ENCODE measurements at places on chromosomes 3 and 15.
A peak's percentile ranks its signal among the peaks of the same experiment; 100 is the strongest.

DNA sequence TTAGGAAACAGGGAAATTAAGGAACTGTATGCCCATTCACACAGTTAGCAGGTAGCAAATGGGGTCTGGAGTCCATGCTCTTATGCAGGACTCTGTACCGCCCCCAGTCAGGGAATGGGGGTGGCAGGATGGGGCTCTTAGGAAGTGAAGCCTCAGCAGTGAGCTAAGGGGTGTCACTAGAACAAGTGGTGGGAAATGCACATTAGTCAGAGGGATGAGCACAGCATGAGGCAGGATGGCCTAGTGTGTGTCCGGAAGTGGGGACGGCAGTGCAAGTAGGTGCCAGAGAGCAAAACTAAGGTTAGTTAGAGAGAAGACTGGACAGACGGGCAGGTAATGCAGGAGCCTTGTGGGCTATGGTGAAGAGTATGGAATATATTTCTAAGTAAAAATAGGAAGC is 60.7 kb downstream of the ST3GAL6 start:
- no peak for DNase-seq

- no peak for DNase-seq
These were observed 11.6 kb downstream of the NEK11 start for GRCh38 chr3:131038326-131038725.

DNA sequence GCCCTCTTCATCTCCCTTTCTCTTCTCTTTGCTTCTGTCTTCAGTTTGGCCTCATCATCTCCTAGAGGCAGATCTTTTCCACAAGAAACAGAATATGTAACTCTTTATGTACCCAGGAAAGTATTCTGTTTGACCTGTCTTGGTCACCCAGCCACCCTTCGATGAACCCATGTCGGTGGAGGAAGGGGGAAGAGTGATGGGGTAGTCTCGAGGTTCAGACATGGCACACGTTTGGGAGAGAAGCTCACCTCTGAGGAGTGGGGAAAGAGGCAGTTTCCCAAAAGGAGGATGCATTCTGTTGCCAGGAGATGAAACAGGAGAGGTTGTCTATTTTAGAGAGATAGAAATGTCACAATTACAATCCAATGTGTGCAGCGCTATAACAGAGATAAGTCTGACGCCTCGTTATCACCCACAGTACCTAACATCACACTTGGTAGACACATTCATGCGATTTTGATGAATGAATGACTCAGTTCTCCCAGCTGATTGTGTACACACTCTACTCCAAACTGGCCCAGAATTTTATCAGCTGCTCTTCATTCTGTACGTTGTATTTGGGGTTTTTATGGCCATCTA is 722 bp upstream of the CCDC50 start:
- DNase-seq: no peak

GRCh38 chr15:90609242-90610180 is 79.8 kb downstream of the CRTC3 start:
- no peak for DNase-seq

- DNase-seq: peak; percentile 67
These were observed at the start of gene LYSMD2 for GRCh38 chr15:51737522-51738305. Gene LYSMD2 (minus strand): TSS chr15:51737655. CDS start chr15:51737622, 33 bp downstream.

DNA sequence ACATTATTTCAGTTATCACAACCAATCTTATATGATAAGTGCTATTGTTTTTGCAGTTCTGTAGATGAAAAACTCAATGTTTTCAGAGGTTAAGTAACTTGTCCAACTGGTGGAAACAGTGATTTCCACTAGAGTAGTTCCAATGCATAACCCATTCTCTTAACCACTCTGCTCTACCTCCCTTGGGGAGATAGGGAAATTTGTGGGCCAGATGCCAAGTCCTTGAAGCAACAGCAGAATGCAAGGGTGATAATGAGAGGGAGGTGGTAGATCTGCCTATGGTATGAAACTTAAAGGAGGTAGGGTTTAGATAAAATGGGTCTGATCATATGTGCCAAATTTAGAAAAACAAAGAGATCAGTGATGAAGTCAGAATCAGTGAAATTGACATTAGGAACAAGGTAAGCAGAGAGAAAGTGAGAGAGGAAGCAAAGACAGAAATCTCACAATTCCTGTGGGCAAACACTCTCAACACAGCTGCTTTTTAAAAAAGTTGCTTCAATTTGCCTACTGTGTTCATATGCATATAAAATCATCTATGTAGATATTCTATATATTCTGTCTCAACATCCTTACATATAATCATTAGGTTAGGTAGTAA is 50.5 kb upstream of the UBP1 start:
- no peak for DNase-seq

DNA sequence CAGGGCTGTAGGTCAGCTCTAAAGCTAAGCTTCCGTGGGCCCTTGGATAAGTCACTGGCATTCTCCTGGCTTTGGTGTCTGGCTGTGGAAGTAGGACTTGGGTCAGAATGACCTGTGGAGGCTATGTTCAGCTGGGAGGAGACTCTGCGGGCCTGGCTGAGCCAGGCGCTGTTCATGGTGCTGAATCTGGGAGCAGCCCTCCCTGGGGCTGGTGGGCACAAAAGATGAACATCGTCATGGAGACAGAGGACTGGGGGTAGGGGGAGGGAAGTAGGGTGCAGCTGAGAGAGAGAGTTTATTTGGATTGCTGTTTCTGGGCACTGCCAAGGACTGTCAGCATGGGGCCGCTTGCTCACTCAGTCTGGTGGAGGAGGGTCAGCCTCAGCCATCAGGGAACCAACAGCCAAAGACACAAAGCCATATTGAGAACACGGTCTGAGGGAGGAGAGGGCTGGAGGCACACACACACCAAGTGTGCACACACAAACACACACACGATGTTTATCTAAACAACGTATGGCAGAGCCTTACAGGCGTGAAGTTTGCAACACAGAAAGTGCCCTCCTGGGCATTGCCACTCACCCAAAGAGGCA is 120.7 kb upstream of the LINGO1 start:
- peak; percentile 18 for DNase-seq

- no peak for DNase-seq
These were observed 319.3 kb downstream of the CTNNB1 start for GRCh38 chr3:41518626-41519025.

DNA sequence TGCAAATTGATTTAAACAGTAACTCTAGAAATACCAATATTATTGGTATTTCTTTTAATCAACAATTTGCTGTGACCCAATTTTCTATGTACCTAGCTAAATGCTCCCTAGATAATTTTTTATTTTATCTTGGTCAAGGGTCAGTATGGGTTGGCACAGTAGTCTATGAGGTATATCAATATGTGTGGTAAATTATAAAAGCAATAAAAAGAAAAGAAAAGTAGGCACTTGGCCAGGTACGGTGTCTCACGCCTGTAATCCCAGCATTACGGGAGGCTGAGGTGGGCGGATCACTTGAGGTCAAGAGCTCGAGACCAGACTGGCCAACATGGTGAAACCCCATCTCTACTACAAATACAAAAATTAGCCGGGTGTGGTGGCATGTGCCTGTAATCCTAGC is 34.0 kb upstream of the STIMATE start:
- no peak for DNase-seq

- DNase-seq: no peak
These were observed 121.8 kb downstream of the PDZRN3 start for GRCh38 chr3:73502609-73503583.

DNA sequence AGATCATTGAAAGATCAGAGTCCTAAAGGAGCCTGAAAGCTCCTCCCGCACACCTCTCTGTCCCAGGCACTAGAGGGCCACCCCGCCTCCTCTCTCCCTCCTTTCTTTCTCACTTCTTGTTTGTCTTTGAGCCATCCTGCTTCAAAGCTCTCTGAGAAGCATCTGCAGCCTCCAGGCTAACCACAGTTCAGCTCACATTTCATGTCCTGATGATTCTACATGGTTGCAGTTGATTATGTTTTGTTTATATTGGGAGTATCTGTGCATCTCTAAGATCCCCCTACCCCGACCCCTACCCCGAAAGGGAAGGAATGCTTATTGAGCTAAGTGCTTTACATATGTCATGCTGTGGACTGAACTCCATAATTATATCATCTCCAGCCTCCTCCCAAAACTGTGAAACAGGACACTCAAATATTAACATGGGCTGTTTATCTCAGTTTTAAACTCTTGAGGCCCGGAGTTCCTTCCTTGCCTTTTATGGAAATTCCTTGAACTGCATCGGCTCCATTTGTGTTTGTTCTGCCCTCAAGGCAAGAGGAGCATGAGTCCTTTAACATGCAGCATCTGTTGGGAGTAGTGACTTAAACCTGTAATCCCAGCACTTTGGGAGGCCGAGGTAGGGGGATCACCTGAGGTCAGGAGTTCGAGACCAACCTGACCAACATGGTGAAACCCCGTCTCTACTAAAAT is 30.9 kb downstream of the MGLL start:
- peak; percentile 65 for DNase-seq

DNA sequence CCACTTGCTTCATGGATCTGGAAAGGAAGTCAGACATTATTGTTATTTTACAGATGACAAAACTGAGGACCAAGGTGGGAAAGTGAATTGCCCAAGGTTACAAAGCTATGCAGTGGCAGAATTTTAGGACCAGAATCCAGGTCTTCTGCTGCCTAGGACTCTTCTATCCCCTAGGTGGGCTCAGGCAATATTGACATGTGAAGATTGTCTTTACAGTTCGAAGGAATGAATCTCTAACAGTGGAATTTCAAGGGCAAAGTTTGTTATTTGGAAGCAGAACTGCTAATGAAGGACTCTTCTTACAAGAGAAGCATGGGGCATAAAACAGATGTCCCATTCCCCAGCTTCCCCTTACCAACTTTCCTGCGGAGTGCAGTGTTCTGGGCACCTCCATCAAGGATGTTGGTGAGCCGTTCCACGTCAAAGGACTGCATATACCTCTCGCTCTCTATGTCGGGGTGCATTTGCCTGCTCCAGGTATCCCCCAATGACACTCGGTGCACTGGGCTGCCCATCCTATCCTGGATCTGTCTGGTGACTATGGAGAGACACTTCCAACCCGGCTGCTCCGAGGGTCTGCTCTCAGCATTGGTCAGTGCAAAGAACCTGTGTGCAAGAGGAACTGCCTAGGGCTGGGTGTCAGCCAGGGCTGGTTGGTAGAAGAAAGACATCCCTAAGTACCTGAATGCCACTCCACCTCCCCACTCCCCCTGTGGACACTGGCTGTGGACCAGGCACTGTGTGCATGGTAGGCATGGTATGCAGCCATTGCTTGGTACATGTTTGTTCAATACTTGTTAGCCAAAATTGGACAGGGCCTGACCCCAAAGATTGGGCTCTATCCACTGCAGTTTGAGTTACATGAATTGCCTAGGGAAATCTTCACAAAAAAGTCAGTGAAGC is 2.1 kb downstream of the ACOX2 start:
- DNase-seq: no peak

DNA sequence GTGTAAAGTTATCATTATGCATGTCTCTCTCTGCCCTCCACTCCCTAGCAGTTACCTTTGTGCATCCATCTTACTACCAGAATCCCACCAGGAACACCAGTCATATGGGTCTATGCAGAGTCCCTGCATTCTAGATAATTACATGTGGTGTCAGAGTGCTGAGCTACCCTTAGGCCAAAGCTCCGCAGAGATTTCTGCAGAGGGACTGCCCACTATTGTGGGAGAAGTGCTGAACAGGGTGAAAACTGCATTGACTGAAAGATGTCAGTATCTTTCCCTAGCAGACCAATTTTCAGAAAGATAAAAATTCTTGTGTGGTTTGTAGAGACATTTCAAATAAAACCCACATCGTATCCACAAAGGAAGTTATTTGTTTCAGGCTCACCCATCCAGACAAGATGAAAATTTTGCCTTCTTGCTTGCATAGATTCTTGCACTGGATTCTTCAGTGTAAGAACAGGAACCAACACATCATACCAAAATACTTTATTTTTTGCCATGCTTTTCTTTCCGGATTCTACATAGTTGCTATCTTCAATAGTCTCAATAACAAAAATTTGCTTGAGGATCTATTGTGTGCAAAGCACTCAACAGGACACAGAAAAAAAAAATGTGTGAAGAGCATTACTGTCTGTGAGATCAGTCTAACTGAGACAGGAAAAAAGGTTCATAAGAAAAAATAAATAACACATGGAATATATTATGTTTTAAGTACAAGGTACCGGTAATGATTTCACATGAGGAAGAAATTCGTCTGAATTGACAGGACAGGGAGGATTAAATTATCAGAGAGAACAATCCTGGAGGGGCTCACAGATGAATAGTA is 32.0 kb upstream of the CCDC80 start:
- no peak for DNase-seq

DNA sequence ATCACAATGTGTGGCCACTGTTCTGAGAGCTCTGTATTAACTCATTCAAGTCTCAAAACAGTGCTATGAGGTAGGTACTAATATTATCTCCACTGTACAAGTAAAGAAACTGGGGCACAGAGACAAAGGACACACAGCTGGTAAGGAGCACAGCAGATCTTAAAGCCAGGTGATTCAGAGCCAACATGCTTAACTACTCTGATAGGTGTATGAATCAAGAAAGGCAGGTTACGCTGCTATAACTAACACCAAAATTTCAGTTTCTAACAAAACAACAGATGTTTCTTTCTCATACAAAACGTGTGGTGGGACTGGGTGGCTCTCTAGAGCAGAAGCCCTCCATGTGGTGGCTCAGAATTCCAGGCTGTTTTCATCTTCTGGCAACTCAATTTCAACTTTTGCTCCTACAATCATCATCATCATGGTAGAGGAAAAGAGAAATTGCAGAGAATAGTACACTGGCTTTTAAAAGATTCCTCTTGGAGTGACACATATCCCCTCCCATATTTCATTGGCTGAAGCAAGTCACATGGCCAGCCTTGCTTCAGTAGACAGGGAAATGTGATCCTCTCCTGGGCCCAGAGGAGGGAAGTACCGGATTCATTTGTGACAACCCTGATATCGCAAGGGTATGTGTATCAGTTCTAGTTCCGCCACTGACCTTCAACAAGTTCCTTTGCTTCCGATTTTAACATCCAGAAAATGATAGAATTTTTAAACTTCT is 126.2 kb upstream of the PTX3 start:
- no peak for DNase-seq

- DNase-seq: peak; percentile 46
These were observed 832 bp downstream of the TGFBR2 start for GRCh38 chr3:30607032-30607833.

- no peak for DNase-seq
These were observed 129.0 kb downstream of the SEMA6D start for GRCh38 chr15:47846128-47846868.
